ENCODE measurements at places on chromosomes 11 and 22. TPM values are rescaled to one million over a fixed set of nuclear protein-coding genes. Genes with fewer than 3 reads are reported as not detected.

DNA sequence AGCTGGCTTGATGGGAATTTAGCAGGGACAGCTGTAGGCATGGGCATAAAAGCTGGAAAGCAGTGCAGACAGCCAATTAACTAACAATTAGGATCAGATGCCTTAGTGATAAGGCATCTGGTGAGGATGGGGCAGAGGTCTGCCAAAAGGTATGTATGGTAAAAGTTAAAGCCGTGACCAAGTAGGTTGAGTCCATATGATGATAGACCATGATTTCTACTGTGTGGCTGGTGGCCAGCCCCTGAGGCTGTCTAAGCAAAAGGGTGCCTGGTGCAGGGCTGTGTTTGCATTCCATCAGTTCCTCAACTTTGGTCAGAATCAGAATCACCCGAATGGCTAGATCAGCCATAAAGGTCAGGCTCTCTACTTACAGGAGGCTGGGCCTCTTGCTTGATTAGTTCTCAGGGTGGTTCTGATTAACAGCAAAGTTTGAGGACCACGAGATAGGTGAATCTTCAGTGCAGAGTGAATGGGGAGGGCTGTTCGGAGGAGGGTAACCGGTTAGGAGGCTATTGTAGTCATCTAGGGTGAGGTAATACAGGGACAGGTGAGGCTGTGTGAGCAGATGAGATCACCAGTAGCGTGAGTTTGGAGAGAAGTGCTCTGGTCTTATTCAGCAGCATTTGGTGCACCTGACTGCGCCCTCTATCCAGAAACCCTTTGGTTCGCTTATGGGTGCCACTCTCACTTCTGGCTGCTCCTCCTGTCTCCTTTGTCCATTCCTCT lies 27.2 kb downstream of the PPFIBP2 start:
- DNase-seq: no peak

GRCh38 chr11:75403983-75404658 lies 4.8 kb downstream of the RPS3 start:
- no peak for DNase-seq

DNA sequence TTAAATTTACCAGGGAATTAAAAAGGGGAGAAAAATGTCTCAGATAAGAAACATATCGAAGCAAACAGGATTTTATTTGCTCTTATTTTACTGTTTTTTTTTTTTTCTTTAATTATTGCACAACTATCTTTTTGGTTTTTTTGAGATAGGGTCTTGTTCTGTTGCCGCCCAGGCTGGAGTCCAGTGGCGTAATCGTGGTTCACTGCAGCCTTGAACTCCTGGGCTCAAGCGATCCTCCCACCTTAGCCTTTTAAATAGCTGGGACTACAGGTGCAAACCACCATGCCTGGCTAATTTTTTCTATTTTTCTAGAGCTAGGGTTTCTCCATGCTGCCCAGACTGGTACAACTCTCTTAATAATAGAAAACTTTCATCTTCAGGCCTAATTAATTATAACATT lies 32.5 kb downstream of the DRG1 start:
- no peak for DNase-seq

DNA sequence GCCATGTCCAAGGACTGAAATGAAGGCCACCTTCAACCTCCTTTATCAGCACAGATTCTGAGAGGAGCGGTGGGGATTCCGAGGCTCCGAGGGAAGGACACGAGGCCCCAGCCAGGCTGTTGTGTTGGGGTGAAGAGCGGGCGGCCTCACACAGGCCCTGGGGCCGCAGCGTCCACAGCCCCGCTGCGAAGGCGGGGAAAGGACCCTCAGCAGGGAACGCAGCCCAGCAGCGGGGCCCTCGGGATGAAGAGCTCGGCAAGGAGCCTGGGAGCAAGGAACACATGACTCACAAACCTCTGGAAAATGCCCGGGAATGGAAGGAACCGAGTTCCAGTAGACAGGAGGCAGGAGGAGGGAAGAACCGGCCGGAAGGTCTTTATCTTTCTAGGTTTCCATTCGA lies 227.2 kb downstream of the BRD1 start:
- DNase-seq: no peak

GRCh38 chr22:29154364-29155048 lies 51.2 kb upstream of the EMID1 start:
- peak; percentile 48 for DNase-seq

DNA sequence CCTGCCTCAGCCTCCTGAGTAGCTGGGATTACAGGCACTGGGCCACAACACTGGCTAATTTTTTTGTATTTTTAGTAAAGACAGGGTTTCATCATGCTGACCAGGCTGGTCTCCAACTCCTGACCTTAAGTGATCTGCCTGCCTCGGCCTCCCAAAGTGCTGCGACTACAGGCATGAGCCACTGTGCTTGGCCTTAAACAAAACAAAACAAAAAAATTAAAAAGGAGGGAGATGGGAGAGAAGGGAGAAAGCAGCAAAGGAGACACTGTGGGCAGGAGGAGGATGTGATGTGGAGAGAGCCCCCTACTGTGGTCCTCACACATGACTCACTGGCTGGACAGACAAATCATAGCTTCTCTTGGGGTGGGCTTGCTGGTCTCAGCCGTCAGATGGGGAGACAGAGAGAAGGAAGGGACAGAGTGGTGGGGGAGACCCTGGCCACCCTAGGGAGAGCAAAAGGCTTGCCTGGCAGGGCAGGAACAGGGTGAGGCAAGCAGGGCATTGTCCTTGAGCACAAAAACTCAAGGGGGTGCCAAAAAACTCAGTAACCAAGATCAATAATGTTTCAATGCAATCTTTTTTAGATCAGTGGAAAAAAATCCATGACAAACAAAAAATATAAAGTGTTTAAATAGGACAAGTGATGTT lies 31.6 kb downstream of the TPST2 start:
- DNase-seq: no peak

Gene DEPDC7
- 19.1 TPM for total RNA-seq

DNA sequence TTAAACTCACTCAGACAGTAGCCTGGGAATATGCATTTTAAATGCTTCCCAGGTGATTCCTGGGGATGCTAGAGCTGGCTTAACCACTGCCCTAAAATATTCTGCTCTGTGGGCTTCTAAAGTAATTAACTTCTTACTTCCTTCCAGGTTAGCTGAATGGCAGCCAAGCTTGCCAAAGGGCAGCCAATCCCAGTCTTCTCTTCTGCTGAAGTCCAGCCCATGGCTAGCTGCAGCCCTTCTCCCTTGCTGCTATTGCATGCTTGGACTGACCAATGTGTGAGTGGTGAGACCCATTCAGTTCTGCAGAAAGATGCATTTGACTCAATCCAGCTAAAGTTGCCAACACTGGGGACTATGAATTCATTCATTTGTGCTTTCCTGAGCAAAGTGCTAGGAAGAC lies 411.9 kb downstream of the SOX6 start:
- peak; percentile 6 for DNase-seq

- DNase-seq: no peak
Observed at GRCh38 chr11:45607995-45608394, 57.4 kb downstream of the CHST1 start.

DNA sequence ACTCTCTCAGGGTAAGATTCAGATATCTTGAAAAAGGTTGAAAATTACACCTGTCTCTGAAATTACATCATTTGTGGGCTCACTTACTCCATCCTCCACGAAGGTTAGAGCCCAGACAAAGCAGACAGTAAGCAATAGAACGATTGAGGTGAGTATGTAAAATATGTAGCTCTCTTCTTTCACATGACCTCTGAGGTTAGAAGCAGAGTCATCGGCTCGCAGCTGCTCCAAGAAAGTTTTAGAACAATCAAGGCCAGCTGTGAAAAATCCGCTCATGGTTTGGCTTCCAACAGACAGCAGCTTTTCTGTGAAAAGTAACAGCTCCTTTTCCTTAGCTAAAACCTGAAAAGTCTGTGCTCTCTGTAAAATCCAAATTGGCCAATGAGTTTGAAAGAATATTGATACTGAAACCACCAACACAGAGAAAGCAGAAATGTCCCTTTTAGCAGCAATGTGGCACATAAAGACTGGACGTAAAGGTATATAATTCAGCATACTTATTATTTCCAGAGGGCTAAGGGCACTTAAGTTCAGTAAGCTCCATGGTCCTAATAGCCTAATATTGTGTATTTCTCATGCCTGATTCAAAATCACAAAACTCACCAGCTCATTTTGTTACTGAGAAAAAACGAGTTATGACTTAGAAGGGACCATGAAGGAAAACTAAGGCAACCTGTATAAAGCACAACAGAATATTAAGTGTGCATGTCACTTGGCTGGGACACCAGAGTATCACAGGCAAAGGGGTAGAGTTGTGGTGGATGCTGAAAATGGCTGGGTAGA lies 78.2 kb downstream of the FAM76B start:
- DNase-seq: no peak

DNA sequence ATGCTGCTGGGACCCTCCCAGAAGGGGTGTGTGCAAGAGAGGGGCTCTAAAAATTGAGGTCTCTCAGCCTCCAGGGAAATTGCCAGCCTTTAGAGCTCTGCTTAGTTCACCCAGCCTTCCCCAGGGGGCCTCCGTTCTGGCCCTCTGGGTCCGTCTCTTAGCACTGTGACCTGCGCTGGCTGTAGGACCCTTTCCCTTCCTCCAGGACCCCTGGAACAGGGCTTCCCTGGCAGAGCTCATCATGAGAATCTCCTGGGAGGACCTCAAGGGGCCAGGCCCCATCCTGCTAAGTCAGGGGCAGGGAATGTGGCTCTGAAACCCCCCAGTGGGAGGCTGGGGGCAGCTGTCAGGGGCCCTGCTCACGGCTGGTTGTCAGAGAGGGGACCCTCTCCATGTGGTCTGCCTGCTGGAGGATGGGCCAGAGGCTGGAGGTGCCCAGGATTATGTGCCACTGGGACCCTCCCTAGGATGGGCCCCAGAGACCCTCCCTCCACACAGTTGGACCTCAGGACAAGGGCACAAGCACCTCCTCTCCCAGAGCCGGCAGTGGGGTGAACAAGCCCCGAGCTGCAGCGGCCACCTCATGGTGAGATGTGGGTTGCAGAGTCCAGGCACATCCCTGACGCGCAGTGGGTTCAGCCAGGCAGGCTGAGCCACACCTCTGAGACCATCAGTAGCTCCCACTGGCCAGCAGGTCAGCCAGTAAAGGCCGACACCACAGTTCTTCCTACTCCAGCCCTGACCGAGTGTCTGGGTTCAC lies 27.1 kb upstream of the GAL start:
- no peak for DNase-seq

DNA sequence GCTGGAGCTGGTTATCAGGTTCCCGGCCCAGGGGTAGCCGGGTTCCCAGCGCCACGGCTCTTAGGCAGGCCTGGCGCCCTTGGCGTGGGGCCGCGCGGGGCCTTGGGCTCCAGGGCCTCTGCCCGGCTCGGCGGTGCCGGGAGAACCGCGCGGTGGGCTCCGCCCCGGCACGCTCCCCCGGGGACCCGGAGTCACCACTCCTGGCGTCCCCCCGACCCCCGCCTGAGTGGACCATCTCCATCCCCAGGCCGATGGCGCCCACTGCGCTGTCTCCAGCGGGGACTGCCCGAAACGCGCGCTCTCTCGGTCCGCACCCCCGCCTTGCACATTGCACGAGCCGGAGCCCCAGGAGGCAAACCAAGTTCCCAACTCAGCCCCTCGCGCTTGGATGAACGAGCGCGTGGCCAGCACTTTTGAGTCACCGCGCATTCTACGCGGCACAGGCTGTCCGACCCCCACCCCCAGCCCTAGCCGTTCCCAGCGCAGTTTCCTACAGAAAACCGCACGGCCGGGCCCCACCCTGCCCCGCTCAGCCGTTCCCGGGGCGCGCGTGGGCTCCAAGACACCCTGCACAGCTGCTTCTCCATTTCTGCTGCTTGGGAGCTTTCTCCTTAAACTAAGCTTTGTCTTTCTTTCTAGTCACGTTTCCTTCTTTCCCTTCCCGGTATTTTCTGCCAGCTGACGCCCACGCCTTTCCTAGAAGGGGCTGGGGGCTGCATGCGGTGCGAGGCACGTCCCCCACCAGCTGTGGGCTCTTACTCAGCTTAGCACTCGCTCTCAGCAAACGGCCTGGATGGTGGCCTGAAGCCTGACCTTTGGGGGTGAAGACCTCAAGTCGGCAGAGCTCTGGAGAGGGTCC lies 650 bp upstream of the CHID1 start:
- peak; percentile 28 for DNase-seq

- peak; percentile 95 for DNase-seq
Observed at GRCh38 chr11:116984589-116984988, 113.6 kb downstream of the SIK3 start.

Gene LARGE2
- not detected for total RNA-seq

Gene DEFB131B
- total RNA-seq: not detected

DNA sequence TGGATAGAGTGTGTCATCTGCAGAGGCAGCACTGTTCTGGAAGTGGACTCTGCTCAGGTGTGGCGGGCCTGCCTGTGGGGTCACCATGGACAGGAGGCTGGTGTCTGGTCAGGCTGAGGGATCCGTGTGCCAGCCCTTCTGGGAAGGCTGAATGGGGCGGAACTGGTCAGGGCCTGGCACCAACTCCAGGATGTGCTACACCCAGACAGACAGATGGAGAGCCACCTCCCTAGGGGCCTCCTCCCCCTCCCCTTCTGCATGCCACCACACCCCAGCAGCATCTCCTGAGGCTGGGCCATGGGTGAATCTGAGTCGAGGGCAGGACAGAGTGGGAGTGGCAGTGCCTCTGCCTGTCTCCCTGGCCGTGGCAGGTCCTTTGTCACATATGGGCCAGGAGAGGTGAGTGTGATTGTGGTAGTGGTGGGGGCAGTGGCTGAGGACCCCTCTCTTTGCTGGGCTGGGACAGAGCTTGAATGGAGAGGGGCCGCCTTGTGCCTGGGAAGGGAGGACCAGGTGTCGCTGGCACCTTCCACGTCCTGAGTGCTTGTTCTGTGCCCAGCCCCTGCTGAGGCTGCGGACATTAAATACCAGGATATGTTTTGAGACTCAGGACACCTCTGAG lies 29.1 kb downstream of the ST3GAL4 start:
- DNase-seq: no peak

DNA sequence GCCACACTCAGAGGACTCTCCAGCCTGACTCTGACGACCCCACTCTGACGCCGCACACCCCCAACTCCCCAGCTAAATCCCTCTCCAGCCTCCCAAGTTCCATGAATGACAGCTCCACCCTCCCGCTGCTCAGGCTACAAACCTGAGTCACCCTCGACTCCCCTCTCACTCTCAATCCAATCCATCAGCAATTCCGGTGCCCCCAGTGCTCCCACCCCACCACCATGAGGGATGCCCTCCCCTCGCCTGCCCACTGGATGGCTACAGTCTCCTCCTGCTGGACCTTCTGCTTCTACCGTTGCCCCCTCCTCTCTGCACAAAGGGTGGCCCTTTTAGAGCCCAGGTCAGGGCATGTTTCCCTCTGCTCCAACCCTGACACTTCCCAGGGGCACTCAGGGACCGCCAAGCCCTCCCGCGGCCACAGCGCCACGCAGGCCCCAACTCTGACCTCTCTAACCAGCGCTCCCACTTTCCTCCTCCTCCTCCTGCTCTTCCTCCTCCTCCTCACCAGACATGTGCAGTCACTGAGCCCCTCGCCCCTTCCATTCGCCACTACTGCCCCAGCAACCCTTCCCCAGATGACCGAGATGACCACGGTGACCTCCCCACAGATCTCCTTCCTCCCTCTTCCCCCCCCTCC lies 69.5 kb upstream of the NUP50 start:
- DNase-seq: no peak

Gene GUCY1A2
- total RNA-seq: 0.11 TPM
